Fibroblast of the aortic adventitia (primary cell): ENCODE measurements at places on chromosomes 3 and 15. TPM values are rescaled to one million over a fixed set of nuclear protein-coding genes. Genes with fewer than 3 reads are reported as not detected.

UBL7 gene
- 50.3 and 52.2 TPM in 2 replicates for total RNA-seq

GOLGA6L25 gene
- not detected in 2 replicates for total RNA-seq

APOD gene
- 2.9 and 33.3 TPM in 2 replicates for total RNA-seq

MCTP2 gene
- 3.9 and 6.0 TPM in 2 replicates for total RNA-seq

PLCH1 gene
- 0.09 TPM in 1 of 2 replicates, not detected in the other for total RNA-seq

NMB gene
- total RNA-seq: 4.1 TPM in 1 of 2 replicates, not detected in the other

SCAANT1 gene
- not detected in 2 replicates for total RNA-seq

ZPLD1 gene
- 0.33 and 0.45 TPM in 2 replicates for total RNA-seq

TICRR gene
- 0.33 and 8.8 TPM in 2 replicates for total RNA-seq

TPRG1 gene
- 0.45 and 8.6 TPM in 2 replicates for total RNA-seq

ZNF80 gene
- total RNA-seq: not detected in 2 replicates

KBTBD8 gene
- 1.1 and 9.8 TPM in 2 replicates for total RNA-seq

ULK4 gene
- total RNA-seq: 16.1 and 46.8 TPM in 2 replicates

MFAP1 gene
- total RNA-seq: 24.2 and 57.5 TPM in 2 replicates

RPL22L1 gene
- 66.5 and 621 TPM in 2 replicates for total RNA-seq

ROPN1 gene
- not detected in 2 replicates for total RNA-seq

PLIN1 gene
- 0.27 and 0.41 TPM in 2 replicates for total RNA-seq

ZBED2 gene
- total RNA-seq: 0.09 TPM in 1 of 2 replicates, not detected in the other

ABHD17C gene
- 5.6 and 15.5 TPM in 2 replicates for total RNA-seq
